ENCODE measurements at places on chromosomes 16 and 17.

- DNase-seq: no peak
Measured at GRCh38 chr16:88705801-88706228, 393 bp downstream of the RNF166 start.

- no peak for DNase-seq
Measured at GRCh38 chr17:2194889-2195335, 108.7 kb downstream of the SMG6 start.

DNA sequence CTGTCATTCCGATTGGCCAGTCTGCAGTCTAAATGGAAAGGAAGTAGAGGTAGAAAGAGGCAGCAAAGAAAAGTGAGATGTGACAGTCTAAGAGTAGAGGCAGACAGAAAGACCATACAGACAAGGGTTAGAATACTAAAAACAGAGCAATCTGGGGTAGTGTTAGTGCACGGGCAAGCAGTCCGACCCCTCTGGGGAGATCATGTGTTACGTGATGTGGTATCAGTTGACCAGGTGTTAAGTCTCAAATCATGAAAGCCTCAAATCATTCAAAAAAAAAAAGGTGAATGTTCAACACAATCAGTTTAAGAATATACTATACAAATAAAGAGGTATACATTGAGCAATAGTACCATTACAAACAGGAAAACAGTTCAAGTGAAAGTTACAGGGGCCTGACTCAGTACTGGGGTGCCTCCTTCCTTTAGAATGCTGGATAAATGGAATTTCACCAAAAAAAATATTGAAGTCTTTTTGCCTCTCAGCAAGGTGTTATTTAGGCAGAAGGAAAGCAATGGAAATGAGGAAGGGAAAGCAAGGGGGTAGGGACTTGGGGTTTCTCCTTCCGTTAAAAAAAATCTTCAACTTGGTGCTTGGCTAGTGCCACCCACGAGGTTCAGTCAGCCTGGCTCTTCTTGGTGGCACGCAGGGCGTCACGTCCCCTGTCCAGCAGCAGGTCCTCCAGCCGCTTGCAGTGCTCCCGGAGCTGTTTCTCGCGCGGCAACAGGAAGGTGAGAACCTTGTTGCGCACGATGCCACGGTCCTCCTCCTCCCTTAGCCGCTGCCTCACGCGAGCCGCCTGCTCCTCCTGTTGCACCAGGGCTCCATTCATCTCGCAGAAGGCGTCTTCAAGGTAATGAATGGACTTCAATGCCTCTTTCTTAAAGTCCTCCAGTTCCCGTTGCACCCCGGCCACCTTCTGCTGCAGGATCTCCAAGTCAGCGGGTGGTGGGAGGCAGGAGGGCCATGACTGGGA is 616 bp downstream of the CCDC182 start:
- no peak for DNase-seq

GRCh38 chr17:41212524-41213169 is 13.8 kb upstream of the KRTAP9-2 start:
- DNase-seq: no peak

GRCh38 chr17:57046749-57047148 is 38.3 kb upstream of the AKAP1 start:
- no peak for DNase-seq

- DNase-seq: no peak
Measured at GRCh38 chr16:89061590-89062380, 31.9 kb upstream of the ACSF3 start.

- DNase-seq: no peak
Measured at GRCh38 chr17:82228278-82228841, 482 bp upstream of the SLC16A3 start.

- no peak for DNase-seq
Measured at GRCh38 chr17:9644910-9645751, at the start of gene USP43. Gene USP43 (plus strand): TSS chr17:9645517. CDS start chr17:9645633, 116 bp downstream.

DNA sequence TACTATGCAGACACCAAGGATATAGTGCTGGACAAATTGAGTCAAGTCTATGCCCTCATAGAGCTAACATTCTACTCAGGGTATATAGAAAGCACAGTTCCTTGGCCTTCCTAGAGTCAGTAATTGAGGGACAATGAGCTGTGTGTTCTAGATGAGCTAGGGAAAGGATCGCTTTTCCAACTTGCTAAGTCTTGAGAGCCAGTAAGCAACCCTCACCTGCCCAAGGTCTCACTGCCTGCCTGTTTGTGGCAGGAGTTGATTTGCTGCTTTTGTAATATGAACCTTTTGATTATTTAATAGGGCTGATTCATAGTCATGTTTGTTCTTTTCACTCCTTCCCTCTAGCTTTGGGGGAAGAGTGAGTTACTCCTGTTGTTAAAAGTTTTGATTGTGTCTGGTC is 6.5 kb downstream of the DDX42 start:
- no peak for DNase-seq

- DNase-seq: no peak
Measured at GRCh38 chr16:50961952-50962351, 189.1 kb downstream of the SALL1 start.

- no peak for DNase-seq
Measured at GRCh38 chr17:68257934-68258333, 10.1 kb downstream of the AMZ2 start.

- DNase-seq: no peak
Measured at GRCh38 chr17:41943492-41943891, 13.1 kb downstream of the ODAD4 start.

DNA sequence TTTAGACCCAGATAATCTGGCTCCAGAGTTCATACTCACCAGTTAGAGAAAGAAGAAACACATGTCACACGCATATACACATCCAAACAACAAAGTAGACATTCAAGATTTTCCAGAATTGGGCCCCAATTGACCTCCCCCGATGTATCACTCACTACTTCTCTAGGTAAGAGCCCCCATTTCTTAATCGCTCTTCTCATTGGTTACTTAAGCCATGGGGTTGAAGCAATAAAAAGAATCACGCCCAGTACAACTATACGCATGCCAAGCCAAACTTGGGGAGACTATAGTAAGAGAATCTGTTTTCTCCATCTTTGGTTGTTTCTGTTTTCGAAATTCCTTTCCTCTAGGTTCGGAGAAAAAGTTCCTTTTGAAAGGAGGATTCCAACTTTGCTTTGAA is 565 bp downstream of the DDX52 start:
- no peak for DNase-seq

DNA sequence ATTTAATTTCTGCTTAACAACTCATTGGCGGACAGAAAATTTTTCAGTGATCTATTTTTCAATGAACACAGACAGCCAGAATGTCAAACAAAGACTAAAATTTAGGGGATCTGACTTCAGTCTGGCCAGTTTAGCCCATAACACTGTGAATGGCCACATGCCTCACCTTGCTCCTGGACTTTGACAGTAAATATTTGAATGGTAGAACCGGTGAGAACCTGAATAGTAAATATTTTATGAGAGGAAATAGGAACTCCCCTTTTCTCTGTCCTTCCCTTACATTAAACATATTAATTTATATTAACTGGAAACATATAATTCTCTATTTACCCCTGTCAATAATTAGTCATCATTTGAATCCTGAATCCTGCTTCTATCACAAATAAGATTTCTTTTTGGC is 942.1 kb downstream of the KCNJ2 start:
- DNase-seq: no peak

- no peak for DNase-seq
Measured at GRCh38 chr16:4594433-4595410, 20.0 kb downstream of the UBALD1 start.

DNA sequence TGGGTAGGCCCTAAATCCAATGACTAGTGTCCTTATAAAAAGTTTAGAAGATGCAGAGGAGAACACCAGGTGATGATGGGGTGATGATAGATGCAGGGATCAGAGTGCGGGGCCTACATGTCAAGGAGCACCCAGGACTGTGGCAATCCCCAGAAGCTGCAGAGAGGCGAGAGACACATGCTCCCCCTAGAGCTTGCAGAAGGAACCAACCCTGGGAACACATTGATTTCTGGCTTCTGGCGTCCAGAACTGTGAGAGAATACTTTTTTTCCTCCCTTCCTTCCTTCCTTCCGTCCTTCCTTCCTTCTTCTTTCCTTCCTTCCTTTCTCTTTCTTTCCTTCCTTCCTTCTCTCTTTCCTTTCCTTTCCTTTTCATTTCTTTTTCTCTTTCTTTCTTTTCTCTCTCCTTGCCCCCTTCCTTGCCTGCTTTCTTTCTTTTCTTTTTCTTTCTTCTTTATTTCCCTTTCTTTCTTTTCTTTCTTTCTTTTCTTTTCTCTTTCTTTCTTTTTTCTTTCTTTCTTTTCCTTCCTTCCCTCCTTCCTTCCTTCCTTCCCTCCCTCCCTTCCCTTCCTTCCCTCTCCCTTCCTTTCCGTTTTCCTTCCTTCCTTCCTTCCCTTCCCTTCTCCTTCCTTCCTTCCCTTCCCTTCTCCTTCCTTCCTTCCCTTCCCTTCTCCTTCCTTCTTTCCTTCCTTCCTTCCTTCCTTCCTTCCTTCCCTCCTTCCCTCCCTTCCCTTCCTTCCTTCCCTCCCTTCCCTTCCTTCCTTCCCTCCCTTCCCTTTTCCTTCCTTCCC is 134.3 kb downstream of the HAPSTR1 start:
- no peak for DNase-seq

- no peak for DNase-seq
Measured at GRCh38 chr16:88685156-88686061, 898 bp downstream of the SNAI3 start.

GRCh38 chr17:75273977-75274708 is 3.1 kb upstream of the MIF4GD start:
- no peak for DNase-seq

DNA sequence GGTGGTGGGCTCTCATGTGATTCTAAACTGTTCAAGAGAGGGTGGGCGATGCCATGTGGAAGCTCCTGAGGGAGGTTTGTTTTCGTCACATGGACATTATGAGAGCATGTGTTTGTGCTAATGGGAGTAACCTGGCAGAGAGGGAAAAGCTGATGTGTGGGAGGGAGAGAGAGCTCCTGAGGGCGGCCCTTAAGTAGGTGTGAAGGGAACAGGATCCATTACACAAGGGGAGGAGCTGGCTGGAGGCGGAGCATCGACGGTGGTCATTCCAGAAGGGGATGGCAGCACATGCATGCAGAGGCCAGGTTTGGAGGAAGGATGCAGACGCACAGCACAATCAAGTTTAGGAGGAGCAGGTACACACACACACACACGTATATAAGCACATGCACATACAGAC is 197.5 kb downstream of the RPTOR start:
- no peak for DNase-seq

DNA sequence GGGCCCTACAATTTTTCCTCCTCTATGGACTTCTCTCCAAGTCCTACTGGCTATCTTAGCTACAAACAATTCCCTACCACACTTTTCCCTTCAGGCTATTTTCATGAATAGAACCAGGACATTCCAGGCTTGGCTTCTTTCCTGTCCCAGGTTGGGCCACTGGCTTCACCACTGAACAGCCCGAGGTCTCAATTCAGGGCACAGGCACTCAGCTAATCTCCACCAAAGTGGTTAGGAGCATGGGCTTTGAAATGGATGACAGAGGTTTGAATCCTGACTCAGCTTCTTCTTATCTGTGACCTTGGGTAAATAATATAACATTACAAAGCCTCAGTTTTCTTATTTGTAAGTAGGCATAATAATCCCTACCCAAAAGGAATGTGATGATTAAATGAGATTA is 50.9 kb upstream of the ZNF629 start:
- no peak for DNase-seq

- DNase-seq: no peak
Measured at GRCh38 chr16:86508947-86509758, 1.2 kb upstream of the FOXF1 start.

DNA sequence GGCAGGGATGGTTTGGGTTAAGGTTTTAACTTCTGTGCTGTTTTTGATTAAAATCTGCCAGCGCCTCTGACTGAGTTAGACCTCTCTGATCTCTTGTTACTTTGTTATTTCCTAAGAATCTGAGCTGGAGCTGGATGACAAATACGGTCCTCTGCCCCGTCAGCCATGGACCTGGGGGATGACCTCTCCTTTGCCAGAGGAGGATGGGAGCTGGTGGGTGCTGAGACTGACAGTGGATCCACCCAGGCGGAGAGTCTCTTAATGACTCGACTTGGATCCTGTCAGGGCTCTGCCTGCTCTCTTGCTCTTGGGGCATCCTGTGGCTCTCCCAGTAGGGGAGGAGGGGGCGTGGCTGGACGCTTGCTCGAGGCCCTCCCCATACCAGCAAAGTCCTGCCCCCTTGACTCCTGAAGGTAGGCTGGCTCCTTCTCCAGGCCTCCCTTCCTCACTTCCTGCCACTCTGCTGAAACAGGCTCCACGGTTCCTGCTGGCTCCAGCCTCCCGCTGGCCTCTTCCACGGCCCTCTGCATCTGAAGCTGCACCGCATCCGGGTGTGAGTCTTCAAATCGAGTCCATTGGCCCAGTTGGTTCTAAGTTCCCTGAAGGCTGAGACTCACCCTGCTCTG is 24.8 kb upstream of the MAP3K14 start:
- no peak for DNase-seq

DNA sequence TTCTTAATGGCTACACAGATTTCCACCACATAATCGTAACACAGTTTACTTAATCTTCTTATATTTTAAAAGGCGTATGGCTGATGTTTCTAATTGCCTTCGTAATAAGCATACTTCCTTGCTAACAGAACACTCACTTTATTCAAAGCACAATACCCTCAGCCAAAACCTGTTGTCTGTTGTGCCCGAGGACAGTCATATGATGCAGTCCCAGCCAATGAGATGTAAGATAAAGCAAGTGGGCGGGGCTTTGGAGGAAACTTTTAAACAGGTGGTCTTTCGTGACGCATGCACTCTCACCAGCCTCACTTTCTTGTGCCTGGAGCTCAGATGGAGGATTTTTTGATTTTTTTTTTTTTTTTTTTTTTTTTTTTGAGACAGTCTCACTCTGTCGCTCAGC is 174.1 kb downstream of the ZFHX3 start:
- no peak for DNase-seq

- DNase-seq: no peak
Measured at GRCh38 chr17:41650794-41651624, 26.6 kb upstream of the KRT17 start.

GRCh38 chr17:47995241-47995935 is 24.5 kb downstream of the CDK5RAP3 start:
- no peak for DNase-seq

DNA sequence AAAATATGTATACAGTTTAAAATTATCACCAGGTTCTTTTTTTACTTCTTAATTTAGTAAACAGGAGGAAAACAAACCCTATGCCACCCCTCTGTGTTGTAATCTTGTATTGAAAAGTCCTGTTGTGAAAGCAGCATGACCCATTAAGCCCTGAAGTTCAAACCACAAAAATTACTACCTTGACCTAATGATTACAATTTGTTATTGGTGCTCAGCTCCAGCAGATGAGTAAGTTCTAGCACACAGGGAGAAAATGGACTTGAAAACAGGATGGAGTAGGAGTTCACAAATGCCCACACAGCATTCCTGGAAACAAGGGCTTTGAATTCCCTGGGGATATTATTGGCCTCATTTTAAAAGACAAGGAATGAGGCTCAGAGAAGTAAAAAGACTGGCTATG is 505.8 kb upstream of the ERCC4 start:
- no peak for DNase-seq

DNA sequence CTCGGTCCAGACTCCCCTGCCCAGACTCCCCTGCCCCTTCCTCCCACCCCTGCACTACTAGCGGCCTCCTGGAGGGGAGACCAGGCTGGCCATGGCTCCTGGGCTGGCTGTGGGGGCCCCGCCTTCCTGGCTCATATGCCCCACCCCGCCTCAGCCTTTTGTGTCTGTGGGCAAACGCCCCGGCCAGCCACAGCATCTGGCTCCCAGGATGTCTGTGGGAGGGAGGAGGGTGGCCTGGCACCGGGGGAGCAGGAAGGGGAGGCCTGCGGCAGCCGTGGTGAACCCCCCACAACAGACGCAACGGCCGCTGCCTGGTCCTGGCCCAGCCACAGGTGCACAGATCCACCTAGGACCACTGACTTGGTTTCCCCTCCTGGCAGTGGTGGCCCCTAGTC is 32.9 kb downstream of the BAHCC1 start:
- DNase-seq: no peak

GRCh38 chr16:85376292-85377095 is 236.6 kb upstream of the GSE1 start:
- DNase-seq: no peak
